Stimulated activated CD4-positive, alpha-beta T cell treated with anti-CD3 and anti-CD28 coated beads, TNF-alpha, amount 100 ng/mL, for 24 hours (primary cell): ENCODE measurements at places on chromosomes 6 and 20.

- no peak for DNase-seq
Measured at GRCh38 chr6:127342296-127342945, 988 bp downstream of the ECHDC1 start.

DNA sequence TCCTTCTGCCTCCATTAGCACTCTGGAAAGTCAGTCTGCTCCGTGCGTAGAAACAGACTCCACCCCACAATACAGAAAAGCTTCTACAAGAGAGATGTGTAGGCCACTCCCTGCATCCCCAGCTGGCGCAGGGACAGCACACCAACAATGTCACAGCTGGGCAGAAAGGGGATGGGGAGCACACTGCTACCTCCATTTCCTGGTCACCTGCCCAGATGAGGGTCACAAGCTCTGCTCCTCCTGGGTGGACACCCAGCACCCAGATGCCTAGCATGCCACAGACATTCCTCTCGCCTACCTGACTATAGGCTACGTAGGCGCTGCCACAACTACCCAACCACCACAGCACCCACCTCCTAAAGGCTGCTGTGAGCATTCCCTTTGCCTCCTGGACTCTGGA is 12.2 kb downstream of the BEND3 start:
- DNase-seq, result no peak

DNA sequence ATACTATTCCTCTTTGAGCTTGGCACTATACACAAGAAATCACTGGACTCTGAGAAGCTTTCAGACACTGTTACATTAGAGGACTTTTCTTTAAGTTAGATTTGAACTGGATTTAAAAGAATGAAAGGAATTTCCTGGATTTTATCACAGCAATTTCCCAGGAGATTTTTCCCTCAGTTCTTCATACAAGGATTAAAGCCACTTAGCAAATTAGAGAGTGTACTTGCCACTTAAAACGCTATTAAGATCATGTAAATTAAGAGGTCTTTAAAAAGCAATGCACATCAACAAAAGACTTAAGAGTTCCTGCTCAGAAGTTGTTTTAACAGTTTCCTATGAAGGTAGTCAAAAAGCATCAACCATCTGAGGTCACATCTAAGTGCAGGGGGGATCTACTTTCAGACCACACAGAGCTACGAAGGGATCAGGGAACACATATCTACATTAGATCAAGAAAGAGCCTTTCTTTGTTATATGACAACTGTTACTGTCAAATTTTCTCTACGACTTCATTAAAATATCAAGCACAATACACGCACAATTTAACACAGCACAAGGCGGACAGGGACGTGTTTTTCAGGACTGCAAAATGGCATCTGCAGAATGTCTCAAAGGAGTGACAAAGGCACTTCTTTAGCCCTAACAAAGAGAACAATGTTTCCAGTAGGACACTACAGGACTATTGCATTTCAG is 65.8 kb downstream of the EPB41L2 start:
- no peak for DNase-seq

DNA sequence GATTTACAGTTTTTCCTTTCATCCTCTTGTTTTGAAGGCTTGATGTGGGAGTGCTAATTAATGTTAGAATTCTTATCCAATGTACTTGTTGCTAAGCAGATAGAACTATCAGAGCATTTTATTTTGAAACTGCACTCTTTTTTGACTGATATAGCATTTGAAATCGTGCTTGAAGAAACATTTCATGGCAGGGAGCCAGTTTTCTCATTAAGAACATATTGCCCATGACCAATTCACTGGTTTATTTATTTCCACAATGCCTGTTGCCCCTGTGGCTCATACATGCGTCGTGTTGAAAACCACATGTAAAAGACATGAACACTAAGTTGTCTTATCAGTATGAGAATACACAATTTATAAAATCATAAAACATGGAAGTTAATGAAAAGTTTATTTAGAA is 479.7 kb upstream of the FLRT3 start:
- DNase-seq, result no peak

- no peak for DNase-seq
Measured at GRCh38 chr20:49752201-49752903, 38.7 kb upstream of the B4GALT5 start.

DNA sequence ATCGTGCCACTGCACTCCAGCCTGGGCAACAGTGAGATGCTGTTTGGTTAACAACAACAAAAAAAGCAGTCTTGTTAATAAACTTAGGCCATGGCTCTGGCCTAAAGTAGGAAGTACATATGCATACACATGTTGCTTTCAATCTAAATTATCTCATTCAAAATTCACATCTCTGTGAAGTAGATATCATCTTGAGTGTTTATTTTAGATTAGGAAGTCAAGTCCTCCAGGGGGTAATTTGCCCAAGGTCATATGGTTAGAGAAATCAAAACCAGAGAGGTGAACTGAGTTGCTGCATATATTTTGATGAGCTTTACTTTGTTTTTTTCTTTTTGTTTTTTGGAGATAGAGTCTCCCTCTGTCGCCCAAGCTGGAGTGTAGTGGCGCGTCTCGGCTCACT is 52.8 kb downstream of the B4GALT5 start:
- no peak for DNase-seq

DNA sequence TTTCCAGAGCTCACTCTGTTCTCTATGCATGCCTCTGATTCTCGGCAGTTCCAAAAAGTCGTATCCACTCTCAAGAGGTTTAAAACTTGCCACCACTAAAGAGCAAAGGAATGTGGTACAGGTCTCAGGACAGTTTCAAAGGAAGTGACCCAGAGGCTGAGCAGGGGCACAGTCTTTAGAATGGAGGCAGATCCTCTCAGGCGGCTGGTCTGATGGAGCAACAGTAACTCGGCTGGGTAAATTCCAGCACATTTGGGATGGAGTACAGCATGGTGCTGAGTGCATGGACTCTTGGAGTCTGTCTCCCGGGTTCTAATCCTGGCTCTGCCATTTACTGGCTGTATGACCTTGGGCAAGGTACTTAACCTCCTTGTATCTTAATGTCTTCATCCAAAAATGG is 88.1 kb upstream of the BACH2 start:
- DNase-seq, result no peak

DNA sequence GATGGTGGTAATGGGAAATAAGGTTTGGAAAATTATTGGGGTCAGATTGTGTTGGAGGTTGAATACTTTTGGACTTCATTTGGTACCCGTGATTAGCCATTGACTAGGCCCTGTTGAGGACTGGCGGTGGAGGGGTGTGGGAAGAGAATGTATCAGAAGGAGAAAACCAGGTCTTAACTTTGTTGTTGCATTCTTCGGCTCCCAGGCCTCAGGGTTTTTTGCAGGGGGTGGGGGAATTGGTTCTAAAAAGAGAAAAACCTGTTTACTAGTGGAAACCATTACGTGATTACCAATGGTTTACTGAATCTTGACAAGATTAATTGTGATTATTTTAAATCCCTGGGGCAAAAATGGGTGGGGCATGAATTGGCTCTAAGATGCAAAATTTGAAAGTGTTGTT is 85.1 kb downstream of the PHF20 start:
- no peak for DNase-seq

DNA sequence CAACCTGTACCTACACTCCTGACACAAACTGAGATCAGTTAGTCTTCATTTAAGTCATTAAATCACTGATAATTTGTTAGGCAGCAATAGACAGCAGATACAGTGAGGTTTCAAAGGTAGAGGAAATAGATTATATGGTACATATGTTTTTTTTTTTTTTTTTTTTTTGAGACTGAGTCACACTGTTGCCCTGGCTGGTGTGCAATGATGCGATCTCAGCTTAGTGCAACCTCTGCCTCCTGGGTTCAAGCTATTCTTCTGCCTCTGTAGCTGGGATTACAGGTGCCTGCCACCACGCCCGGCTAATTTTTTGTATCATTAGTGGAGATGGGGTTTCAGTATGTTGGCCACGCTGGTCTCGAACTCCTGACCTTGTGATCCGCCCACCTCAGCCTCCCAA is 38.2 kb upstream of the KIF13A start:
- no peak for DNase-seq

GRCh38 chr6:4664117-4664626 is 112.0 kb upstream of the CDYL start:
- DNase-seq, result no peak

DNA sequence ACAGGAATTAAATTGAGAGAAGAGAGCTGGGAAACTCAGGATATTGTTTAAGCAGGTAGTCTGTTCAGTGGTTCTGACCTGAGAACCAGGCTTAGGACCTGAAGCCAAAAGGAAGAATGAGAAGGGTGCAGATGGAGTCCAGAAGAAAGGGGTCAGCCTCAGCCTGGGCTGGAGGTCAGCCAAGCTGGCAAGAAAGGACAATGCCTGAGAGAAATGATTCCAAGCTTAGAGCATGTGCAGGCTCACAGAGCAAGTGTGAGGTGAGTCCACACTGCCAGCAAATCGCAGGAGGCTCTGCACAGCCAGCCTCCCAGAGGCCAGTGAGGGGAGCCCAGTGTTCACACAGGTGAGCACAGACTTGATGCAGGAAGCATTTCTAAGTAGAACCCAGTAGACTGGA is 47.3 kb downstream of the DAAM2 start:
- DNase-seq, result no peak

DNA sequence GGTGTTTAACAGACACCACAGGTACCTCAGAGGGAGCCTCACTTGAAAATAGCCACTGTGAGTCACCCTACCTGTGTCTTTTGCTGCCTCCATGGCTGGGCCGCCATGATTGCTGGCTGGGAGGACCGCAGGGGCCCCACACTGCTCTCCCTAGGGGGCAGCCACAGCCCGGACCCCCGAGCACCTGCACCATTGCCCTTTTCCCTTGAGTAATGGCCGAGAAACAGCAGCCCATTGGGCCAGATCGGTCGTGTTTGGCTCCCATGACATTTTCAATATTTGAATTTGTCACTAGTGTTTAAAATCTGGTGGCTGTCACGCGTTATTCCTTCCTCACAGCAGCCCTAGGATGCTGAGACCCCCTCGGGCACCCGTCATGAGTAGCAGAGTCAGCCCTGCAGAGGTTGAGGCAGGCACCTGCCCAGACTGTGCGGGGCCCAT is 6.7 kb downstream of the ZBP1 start:
- DNase-seq, result no peak

DNA sequence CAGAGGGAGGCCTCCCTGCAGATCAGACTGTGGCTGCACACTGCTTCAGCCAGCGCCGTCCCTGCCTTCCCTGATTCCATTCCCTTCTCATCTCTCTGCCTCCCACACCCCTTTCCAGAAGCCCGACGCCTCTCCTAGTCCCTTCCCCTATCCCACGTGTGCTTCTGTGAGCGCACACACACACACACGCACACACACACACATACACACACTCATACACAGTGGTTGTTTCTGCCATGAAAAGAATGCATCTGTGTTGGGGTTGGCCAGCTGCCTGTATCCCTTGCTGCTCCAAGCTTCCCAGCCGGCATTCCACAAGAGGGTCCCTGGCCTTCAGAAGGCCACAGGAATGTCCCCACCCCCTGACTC is 51.7 kb downstream of the MOCS1 start:
- no peak for DNase-seq

GRCh38 chr20:34875642-34876405 is 588 bp upstream of the ACSS2 start:
- peak; percentile 94 for DNase-seq

DNA sequence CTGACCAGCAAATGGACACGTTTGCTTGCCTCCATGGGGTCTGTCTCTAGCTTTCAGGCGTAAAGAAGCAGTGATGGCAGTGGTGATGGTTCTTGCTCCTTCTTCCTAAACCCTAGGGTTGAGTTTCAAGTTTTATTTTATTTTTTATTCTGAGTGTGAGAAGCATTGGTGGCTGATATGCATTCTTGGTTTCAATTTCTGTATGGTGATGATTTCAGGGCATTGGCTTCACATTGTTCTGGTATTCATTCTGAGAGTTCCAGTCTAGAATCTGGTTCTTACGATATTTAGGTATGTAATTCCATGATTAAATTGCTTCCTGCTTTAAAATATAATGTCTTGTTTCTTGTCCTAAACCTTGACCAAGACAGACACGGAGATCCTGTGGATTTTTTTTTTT is 444.5 kb upstream of the IMPG1 start:
- no peak for DNase-seq

DNA sequence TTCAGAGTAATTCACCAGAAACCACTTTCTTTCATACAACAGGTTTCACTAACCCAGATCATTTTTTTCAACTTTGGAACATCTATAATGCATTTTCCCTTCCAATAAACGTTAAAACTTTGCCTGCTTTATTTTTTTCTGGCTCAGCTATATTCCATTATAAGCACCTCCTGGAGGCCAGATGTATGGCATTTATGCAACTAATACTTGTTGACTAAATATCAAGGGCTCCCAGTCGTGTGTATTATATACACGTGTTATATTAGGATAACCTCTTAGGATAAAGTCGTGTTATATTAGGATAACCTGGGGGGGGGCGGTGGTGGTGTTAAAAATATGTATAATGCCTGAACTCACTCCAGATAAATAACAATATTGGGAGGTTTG is 6.7 kb downstream of the OPN5 start:
- DNase-seq, result no peak

- DNase-seq, result no peak
Measured at GRCh38 chr20:2653556-2654383, 1.3 kb downstream of the NOP56 start.

- no peak for DNase-seq
Measured at GRCh38 chr6:32216998-32217397, 6.9 kb downstream of the NOTCH4 start.

- no peak for DNase-seq
Measured at GRCh38 chr6:96013531-96013930, 2.2 kb upstream of the FUT9 start.

DNA sequence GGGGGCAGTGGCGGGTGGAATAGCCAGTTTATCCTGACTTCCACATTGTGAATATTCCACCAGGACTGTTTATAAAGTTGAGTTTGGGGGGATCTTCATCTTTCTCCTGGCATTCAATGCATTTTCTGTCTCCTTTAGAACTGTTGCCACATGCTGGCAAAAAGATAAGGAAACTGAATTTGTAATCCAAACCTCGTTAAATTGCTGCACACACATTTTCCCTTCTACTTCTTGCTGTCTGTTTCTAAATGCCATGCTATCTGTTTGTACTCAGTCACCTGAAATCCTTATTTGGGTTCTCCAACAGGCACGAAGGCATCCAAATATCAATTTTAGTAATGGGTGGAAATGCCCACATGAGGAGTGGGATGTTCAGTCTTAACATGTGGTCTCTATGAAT is 180.2 kb upstream of the CCN2 start:
- DNase-seq, result no peak

- DNase-seq, result no peak
Measured at GRCh38 chr6:130975325-130975724, 87.7 kb downstream of the EPB41L2 start.

- no peak for DNase-seq
Measured at GRCh38 chr6:134658596-134658995, 291.3 kb downstream of the ALDH8A1 start.
